ENCODE measurements at places on chromosomes 3 and 15. TPM values are rescaled to one million over a fixed set of nuclear protein-coding genes. Genes with fewer than 3 reads are reported as not detected.

OGG1 gene
- total RNA-seq = 5.9 TPM

SLC9C1 gene
- not detected for total RNA-seq

COMMD4 gene
- total RNA-seq = 22.6 TPM

ZNF502 gene
- total RNA-seq = 2.5 TPM

RASGRP1 gene
- total RNA-seq = 2.5 TPM

LTF gene
- 17.0 TPM for total RNA-seq

SAXO2 gene
- total RNA-seq = 1.8 TPM

STARD5 gene
- 2.1 TPM for total RNA-seq

HTD2 gene
- total RNA-seq = 4.4 TPM

PLS1 gene
- total RNA-seq = 9.9 TPM

SLC9A9 gene
- 3.1 TPM for total RNA-seq

RARRES1 gene
- total RNA-seq = 0.79 TPM

TTLL13 gene
- 0.31 TPM for total RNA-seq

PEX11A gene
- total RNA-seq = 4.9 TPM

LAMB2 gene
- 97.2 TPM for total RNA-seq
